ENCODE measurements at places on chromosomes 5 and 9.

DNA sequence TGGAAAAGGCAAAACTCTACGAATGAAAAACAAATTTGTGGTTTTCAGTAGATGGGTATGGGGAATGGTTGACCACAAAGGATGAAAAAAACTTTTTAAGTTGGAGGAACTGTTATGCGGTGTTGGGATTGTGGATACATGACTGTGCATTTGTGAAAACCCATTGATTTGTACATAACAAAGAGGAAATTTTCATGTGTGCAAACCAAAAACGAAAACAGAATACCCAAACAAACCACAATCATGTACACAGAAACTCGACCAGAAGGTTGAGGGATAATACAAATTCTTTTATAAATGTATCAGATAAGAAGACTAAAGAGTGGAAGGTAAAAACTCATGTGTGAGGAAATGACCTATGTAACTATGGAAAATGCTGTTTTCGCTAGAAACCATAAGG is 1012.4 kb downstream of the CDH18 start:
- DNase-seq: no peak

DNA sequence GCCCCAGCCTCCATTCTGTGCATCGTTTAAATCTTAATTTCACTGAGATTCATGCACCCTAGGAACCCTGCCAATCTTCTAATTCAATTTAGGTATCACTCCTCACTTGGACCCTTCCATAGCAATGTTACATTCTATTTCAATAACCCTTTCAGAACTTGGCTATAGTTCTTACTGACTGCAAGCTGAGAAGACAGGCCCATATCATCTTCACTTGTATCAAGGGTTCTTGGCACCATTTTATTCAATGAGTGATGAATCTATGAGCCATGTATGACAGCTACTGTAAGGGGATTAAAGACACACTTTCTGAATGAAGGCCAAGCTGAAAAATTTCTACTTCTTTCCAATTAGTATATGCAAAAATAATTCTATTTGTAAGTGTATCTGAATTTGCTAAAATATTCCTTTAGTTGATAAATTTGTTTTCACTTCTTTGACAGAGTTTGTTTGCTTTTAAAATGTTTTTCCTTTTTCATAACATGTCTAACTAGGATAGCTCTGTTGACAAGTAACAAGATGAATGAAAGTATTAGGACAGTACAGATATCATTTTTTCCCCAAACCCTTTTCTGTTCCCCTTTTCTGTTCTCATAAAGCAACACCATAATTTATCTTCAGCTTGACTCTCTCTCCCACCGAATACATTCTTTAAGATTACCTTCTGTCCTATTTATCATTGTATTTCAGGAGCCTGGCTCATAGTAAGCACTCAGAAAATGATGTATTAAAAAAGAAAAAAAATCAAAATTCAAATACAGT is 9.6 kb downstream of the ITGA2 start:
- DNase-seq: no peak

GRCh38 chr5:145198525-145199260 is 636.4 kb downstream of the PRELID2 start:
- no peak for DNase-seq

- no peak for DNase-seq
Measured at GRCh38 chr5:142322747-142323479, 1.9 kb downstream of the SPRY4 start.

- no peak for DNase-seq
Measured at GRCh38 chr9:116954731-116955130, 267.6 kb downstream of the TRIM32 start.

DNA sequence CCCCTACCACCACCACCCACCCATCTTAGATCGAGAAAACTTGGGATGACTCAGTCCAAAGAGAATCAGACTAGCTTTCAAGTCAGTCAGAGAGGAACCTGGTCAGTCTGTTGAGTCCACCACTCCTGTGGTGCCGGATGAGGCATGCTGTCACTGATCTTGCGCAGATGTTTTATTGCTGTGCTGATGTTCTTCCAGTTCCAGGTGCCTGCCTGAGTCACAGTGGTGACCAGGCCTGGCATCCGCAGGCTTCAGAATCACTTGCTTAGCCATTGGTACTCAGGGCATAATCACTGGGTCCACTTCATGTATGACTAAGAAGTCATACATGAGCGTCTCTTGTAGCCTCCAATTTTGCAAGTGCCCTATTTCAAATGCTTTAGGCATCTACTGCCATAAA is 114.1 kb downstream of the MUSK start:
- DNase-seq: no peak

DNA sequence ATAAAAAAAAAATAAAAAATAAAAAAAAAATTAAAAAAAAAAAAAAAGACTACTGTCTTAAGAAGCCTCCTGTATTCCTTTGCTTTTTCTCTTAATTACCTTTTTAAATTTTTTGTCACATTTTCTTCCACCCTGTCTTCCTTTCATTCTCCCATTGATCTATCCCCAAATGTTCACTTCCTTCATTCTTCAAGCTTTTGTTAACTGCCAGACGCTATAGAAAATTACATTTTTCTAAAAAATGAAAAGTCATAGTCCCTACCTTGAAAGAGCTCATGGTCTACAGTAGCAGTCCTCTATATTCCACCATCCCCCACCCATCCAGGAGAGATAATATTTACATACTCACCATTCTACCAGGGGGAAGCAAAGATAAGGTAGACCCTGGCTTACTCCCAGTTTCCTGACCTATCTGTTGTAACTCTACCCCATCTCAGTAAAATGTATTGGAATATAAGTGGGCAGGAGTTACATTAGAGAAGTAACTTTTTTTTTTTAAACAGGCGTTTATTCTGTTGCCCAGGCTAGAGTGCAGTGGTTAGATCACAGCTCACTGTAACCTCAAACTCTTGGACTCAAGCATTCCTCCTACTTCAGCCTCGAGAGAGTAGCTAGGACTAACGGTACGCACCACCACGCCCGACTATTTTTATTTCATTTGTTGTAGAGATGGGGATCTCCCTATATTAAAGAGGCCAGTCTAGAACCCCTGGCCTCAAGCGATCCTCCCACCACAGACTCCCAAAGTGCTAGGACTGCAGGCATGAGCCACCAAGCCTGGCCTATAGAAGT is 3.8 kb upstream of the PRKAA1 start:
- no peak for DNase-seq

DNA sequence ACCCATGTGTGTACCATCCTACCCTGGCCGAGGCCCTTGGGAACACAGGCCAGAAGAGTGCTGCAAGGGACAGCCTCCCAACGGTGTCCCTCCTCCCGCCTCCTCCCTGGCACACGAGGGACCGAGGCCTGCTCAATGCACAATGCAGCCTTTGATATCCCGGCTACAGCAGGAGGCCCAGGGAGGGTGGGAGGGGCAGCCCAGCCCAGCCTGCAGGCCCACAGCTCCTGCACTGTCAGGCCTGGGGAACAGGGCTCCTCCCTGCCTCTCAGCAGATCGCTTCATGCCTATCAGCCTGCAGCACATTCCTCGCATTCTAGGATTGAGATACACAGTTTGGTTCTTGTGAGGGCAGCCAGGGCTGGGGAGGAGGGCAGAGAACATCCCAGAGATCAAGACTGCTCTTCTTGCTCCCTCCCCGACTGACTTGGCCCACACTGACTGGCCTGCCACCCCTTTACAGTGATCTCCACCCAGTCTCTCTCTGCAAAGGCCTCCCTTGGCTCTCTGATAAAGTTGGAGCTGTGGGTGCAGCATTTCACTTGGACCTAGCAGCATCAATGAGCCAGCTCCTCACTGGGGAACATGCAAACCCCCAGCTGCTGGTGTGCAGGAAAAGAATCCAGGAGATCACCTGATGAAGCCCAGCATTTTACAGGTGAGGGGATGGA is at the start of gene SH3TC2:
SH3TC2 (minus strand) TSS at position 46 of the 671 bp plus-strand sequence; CDS start at position 6, 40 bp downstream.
- DNase-seq: peak; percentile 90
